RPMI7951 (cell line): ENCODE measurements at places on chromosomes 2 and 18. TPM values are rescaled to one million over a fixed set of nuclear protein-coding genes. Genes with fewer than 3 reads are reported as not detected.

Gene RSAD2
- 1.3 and 3.6 TPM in 2 replicates for total RNA-seq

Gene SCYGR4
- total RNA-seq = not detected in 2 replicates

Gene GALR1
- total RNA-seq = not detected in 2 replicates

Gene NEU2
- not detected in 2 replicates for total RNA-seq

Gene TDRD15
- not detected in 2 replicates for total RNA-seq

Gene FSIP2
- total RNA-seq = 0.78 and 1.9 TPM in 2 replicates

Gene MAP3K20
- total RNA-seq = 37.8 and 46.0 TPM in 2 replicates

Gene MYO7B
- 11.3 and 12.7 TPM in 2 replicates for total RNA-seq

Gene SCN9A
- total RNA-seq = under 0.01 and 0.12 TPM in 2 replicates

Gene MDH1B
- total RNA-seq = 1.2 TPM in 2 replicates

Gene ADRA2B
- total RNA-seq = not detected in 2 replicates

Gene GATA6
- total RNA-seq = 2.9 and 3.3 TPM in 2 replicates

Gene REEP1
- not detected in 2 replicates for total RNA-seq

Gene REG3A
- not detected in 2 replicates for total RNA-seq

Gene CHRNG
- total RNA-seq = not detected in 2 replicates

Gene REG1B
- total RNA-seq = not detected in 2 replicates

Gene RNF152
- total RNA-seq = 7.0 and 9.3 TPM in 2 replicates

Gene CPO
- not detected in 2 replicates for total RNA-seq

Gene GCG
- total RNA-seq = 0.24 and 0.39 TPM in 2 replicates

Gene MYCN
- total RNA-seq = not detected in 2 replicates

Gene ADCYAP1
- 0.10 TPM in 1 of 2 replicates, not detected in the other for total RNA-seq

Gene GLS
- 108 and 128 TPM in 2 replicates for total RNA-seq

Gene IER3IP1
- total RNA-seq = 39.5 and 41.3 TPM in 2 replicates

Gene SERPINB4
- not detected in 2 replicates for total RNA-seq

Gene RNU2-63P
- total RNA-seq = not detected in 2 replicates

Gene DOK6
- total RNA-seq = not detected in 2 replicates

Gene MREG
- total RNA-seq = 4.6 and 5.7 TPM in 2 replicates

Gene OTOS
- total RNA-seq = 1.7 TPM in 1 of 2 replicates, not detected in the other

Gene CNDP1
- total RNA-seq = not detected in 2 replicates

Gene POMC
- 5.8 and 9.0 TPM in 2 replicates for total RNA-seq

Gene ERBB4
- total RNA-seq = not detected in 2 replicates

Gene PSMA8
- total RNA-seq = not detected in 2 replicates

Gene SOCS6
- 20.1 and 27.6 TPM in 2 replicates for total RNA-seq

Gene DIPK1C
- not detected in 2 replicates for total RNA-seq

Gene C2orf76
- 19.8 and 23.7 TPM in 2 replicates for total RNA-seq

Gene CNTNAP5
- not detected in 2 replicates for total RNA-seq

Gene CIDEA
- not detected in 2 replicates for total RNA-seq

Gene CDK15
- total RNA-seq = 59.0 and 67.0 TPM in 2 replicates

Gene HOXD8
- 11.7 and 16.1 TPM in 2 replicates for total RNA-seq

Gene TEKT4
- total RNA-seq = not detected in 2 replicates

Gene DYTN
- total RNA-seq = not detected in 2 replicates
